Thoracic aorta endothelial cell (primary cell): ENCODE measurements at places on chromosomes 12 and 14. TPM values are rescaled to one million over a fixed set of nuclear protein-coding genes. Genes with fewer than 3 reads are reported as not detected.

The LRP1-AS gene
- total RNA-seq: not detected in 2 replicates

The VAMP1 gene
- 2.4 and 2.9 TPM in 2 replicates for total RNA-seq

The SIX1 gene
- 0.65 and 1.2 TPM in 2 replicates for total RNA-seq

The ACSS3 gene
- under 0.01 and 0.43 TPM in 2 replicates for total RNA-seq

The RNASE1 gene
- 38.3 and 105 TPM in 2 replicates for total RNA-seq

The LAG3 gene
- 0.13 and 0.14 TPM in 2 replicates for total RNA-seq

The MAP4K5 gene
- 89.2 and 108 TPM in 2 replicates for total RNA-seq

The RASSF9 gene
- total RNA-seq: 1.7 and 2.4 TPM in 2 replicates

The CNTN1 gene
- total RNA-seq: 0.13 and 0.43 TPM in 2 replicates

The CRACR2A gene
- 17.2 and 20.1 TPM in 2 replicates for total RNA-seq

The OTX2 gene
- total RNA-seq: not detected in 2 replicates

The AICDA gene
- not detected in 2 replicates for total RNA-seq

The FGF23 gene
- total RNA-seq: not detected in 2 replicates

The KRT74 gene
- not detected in 2 replicates for total RNA-seq

The TRHDE gene
- total RNA-seq: not detected in 2 replicates

The A2ML1 gene
- not detected in 2 replicates for total RNA-seq

The ORMDL2 gene
- 21.3 and 22.2 TPM in 2 replicates for total RNA-seq

The CCDC88C gene
- total RNA-seq: 32.5 and 32.6 TPM in 2 replicates

The PHETA1 gene
- total RNA-seq: 7.1 and 9.0 TPM in 2 replicates

The ITGA5 gene
- total RNA-seq: 876 and 1,083 TPM in 2 replicates

The ZNF268 gene
- total RNA-seq: 22.8 and 23.4 TPM in 2 replicates

The HAL gene
- total RNA-seq: under 0.01 and 0.29 TPM in 2 replicates

The FMNL3 gene
- 69.8 and 84.1 TPM in 2 replicates for total RNA-seq

The TMEM52B gene
- not detected in 2 replicates for total RNA-seq

The KRT71 gene
- not detected in 2 replicates for total RNA-seq

The SYT1 gene
- 0.27 and 1.1 TPM in 2 replicates for total RNA-seq

The NGB gene
- total RNA-seq: not detected in 2 replicates
